Fibroblast of skin of left biceps (primary cell): ENCODE measurements at places on chromosomes 4 and X.

- DNase-seq = no peak
These were observed 147.7 kb downstream of the TMEM47 start for GRCh38 chrX:34509394-34509793.

DNA sequence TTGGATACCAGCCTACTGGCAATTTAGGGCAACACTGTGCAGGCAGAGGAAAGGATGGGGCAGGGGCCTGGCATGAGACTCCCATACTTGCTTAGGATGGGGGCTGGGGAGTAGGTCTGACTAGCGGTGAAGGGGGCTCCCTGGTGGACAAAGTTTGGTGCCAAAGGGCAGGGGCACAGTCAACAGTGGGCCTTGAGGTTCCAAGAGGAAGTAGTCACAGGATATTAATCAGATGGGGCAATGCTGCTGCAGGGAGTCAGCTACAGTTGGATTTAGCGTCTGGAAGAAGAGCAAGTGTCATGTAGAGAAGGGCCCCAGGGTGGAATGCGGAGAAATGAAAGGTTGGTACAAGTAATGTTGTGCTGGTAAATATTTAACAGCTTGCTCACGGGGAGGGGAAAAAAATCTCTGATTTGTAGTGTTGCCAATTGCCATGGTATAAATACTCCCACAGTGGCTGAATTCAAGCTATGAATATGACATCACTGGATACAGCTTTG is 139.4 kb downstream of the PJA1 start:
- DNase-seq = no peak

DNA sequence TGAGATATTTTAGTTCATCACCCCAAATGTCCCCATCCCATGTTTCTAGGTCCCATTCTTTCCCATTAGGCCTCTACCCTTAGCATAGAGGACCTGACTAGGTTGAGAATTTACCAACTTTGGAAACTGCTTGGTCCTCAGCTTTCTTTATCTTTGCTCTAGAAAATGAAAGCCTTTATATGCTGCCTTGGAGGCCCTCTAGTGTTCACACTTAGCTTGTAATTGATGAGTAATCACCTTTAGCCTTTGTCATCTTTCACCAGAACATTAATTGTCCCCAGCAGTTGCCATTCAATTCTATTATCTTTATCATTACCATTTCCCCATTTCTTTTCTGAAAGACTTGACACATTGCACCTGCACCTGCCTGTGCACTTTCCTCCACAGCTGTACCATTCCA is 589.2 kb upstream of the NR3C2 start:
- no peak for DNase-seq

DNA sequence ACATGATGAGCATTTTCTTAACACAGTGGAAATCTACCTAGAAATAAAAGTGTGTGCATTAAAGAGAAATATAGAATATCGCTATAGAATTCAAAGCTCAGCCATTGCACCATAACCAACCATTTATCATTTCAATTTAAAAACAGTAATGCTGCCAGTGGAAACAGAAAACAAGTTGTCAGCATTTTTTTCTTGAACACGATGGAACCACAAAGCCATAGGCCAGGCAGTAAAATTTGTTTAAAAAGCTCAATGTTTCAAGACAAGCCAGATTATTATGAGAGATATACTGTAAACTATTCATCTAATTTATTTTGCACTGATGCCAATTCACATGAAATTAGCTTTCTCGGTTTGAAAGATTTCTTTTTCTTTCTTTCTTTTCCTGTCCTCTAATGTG is 46.7 kb upstream of the NRK start:
- no peak for DNase-seq

DNA sequence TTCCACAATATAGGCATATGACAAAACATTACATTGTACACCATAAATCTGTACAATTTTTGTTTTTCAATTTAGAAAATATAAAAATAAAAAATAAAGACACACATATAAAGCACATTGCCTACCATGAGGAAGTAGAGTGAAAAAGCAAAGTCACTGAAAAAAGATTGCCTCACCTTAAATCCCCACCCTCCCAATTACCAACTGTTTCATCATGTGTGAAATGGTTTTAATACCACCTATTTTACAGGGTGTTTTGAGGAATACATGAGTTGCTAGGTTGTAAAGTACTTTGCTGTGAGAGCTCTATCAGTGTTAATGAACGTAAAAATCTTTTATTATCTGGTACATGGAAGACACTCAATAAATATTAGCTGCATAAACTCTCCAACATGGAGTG is 373.6 kb upstream of the NDST3 start:
- DNase-seq = no peak

DNA sequence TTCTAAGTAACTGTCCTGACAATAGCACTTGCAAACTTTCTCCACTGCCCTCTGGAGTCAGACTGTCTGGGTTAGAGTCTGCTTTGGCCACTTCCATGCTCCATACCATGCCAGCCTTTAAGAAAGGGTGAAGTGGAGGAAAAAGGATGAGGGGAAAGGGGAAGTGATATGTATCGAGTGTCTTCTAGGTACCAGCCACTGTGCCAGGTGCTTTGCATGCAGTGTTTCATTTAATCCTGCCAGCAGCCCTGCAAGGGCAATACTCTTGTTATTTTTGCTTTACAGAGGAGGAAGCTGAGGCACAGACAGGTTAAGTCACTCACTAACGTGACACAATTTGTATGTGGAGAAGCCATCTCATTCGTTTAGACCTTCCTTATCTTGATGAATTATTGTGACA is 55.6 kb downstream of the RTL9 start:
- no peak for DNase-seq
